ENCODE measurements at places on chromosomes 11 and 22.

DNA sequence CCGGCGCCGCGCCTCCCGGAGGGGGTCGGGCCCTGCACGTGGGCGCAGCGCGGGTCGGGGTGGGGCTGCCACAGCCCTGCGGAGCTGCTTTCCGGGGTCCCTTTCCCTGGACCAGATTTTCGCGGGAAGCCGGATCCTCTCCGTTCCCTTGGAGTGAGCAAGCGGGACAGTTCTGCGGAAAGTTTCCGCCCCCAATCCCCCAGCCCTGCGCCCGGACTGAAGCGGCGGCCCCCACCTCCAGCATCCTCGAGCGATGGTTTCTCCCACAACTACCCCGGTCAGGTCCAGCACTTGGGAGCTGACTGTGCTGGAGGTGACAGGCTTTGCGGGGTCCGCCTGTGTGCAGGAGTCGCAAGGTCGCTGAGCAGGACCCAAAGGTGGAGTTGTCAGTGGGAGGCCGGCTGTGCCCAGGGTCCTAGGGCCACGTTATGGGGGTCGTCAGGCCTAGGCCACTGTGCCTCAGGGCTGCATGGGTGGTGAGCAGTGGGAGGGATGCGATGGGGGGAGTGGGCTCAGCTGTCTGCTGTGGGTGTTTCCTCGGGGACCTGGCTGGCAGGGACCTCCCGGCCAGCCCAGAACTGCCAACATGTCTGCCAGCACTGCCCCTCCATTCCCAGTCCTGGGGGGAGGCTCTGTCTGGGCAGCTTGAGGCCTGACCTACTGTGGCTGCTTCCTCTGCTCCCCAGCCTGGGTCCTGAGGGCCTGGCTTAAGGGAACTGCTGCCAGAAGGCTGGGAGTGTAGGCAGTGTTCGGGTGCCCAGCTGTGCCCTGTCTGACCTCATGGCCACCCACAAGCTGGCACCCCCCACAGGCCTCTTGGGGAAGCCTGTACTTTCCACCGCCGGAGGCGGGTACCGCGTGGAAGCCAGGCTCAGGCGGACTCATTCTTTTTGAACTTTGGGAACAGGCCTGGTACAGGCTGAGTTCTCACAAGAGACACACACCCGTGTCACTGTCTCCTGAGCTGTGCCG, 726 bp downstream of the ST3GAL4 start:
- DNase-seq, result peak; percentile 57

DNA sequence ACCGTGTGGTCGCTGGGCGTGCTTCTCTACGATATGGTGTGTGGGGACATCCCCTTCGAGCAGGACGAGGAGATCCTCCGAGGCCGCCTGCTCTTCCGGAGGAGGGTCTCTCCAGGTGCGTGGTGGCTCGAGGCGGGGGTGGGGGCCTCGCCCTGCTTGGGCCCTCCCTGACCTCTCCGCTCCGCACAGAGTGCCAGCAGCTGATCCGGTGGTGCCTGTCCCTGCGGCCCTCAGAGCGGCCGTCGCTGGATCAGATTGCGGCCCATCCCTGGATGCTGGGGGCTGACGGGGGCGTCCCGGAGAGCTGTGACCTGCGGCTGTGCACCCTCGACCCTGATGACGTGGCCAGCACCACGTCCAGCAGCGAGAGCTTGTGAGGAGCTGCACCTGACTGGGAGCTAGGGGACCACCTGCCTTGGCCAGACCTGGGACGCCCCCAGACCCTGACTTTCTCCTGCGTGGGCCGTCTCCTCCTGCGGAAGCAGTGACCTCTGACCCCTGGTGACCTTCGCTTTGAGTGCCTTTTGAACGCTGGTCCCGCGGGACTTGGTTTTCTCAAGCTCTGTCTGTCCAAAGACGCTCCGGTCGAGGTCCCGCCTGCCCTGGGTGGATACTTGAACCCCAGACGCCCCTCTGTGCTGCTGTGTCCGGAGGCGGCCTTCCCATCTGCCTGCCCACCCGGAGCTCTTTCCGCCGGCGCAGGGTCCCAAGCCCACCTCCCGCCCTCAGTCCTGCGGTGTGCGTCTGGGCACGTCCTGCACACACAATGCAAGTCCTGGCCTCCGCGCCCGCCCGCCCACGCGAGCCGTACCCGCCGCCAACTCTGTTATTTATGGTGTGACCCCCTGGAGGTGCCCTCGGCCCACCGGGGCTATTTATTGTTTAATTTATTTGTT, 2.4 kb downstream of the PIM3 start:
- DNase-seq, result no peak

GRCh38 chr22:26893173-26894110, 236.1 kb downstream of the MIAT start:
- peak; percentile 40 for DNase-seq

DNA sequence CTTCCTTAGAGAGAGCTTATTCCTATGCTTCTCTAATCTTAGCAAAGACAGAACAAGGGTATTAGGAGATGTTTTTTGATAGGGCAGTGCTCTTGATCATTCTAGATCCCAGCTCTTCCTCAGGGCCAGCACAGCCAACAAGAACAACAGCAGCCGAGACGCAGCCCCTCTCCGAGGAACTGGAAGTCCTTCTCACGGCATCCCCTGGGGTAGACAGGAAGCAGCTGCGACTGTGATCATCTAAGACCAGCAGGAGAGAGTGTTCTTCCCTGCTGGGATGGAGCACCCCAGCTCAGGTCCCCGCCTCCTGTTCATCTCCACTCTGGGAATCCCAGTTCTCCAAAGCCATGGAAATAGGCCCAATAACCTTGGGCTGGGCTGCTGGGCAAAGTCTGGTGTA, 29.6 kb downstream of the IRAG1 start:
- peak; percentile 91 for DNase-seq

- DNase-seq, result no peak
These were observed 14.9 kb downstream of the EIF4ENIF1 start for GRCh38 chr22:31474743-31475142.

- no peak for DNase-seq
These were observed 47.6 kb upstream of the EED start for GRCh38 chr11:86196913-86197312.

DNA sequence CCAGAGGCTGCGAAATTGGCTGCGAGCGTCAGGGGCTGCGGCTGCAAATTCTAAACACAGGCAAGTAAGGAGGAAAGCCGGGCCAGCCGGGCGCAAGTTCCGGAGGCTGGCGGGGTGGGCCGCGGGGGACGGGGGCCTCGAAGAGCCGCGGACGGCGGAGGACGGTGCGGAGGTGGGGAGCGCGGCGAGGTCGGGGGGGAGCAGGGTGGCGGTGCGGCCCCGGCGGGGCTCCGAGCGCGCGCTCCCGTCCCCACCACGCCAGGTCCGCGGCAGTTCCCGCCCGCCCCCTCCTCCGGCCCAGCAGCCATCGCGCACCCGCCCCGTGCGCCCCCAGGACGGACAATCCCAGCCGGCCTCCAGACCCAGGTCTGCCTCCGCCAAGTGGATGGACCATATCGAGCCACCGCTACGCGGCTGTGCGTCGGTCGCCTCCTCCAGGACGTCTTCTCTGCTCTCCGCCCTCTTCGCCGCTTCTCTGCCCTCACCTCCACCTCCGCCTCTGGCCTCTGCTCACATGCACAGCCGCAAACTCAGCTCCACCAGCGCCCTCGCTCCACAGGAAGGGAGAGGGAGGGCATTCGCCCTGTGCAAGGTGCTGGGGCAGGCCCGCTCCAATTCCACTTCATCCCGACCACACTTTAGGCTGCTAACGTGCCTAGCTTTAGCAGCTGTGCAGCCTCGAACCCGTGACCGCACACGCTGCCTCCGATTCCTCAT, 7.2 kb downstream of the ELFN2 start:
- DNase-seq, result no peak

GRCh38 chr11:69052343-69053168, 3.8 kb downstream of the TPCN2 start:
- DNase-seq, result no peak

GRCh38 chr11:36095716-36096115, 151.9 kb downstream of the LDLRAD3 start:
- no peak for DNase-seq

GRCh38 chr11:117230286-117230961, 1.4 kb downstream of the PCSK7 start:
- DNase-seq, result no peak

DNA sequence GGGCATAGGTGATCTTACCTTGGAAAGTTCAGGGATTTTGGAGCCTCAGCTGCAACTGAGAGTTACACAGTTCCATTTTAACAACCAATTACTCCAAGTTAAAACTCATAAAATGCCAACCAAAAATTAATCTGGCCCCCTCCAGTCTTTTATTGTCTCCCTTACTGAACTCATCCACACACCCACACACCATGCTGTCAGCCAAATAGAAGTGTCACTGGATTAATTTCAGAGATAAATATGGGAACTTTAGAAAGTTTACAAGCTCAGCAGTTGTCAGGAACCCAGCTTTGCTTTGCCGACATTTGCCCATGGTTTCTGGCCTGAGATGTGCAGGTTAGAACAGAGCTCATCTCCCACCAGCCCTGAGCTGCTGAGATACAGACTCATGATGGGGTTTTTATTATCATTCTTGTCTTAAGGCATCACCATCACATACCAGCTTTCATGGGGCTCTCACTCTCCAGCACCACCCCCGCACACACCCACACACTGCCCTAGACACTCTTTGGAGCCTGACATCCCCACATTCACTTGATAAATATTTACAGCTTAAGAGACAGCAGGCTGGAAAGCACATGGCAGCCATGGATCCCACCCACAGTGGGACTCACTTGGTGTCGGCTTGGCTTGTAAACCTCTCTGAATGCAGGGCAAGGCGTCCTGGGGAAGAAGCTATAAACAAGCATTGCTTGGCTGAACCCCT, 23.7 kb upstream of the CTR9 start:
- peak; percentile 58 for DNase-seq

DNA sequence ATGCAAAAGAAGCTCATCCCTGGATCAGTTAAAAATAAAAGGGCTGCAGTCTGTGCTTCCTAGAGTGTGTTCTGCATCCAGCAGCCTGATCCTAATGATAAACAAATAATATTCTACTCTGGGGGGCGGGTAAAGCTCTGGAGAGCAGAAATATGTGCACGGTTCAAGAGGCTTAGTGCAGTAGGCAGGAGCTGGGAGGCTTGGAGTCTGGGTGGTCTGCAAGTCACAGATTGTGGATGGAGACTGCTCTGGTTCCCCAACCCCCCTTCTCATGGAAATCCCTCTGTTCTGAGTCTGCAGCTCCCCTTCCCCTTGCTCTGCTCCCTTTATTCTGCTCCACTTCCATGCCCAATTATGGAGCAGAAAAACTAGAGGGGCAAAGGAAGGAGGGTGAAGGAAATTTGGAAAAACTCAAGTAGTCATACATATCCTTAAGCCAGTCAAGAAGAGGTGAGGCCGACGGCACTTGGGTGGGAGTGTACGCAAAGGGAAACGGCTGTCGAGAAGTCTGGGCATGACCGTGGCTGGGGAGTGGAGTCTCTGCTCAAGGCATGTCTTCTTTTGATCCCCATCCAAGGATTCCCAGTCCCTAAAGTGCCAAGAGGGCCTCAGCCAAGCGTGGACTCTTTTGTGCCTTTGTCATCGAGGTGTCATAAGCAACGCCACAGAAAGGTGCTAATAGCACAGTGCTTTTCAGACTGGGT, 16.3 kb upstream of the CLMP start:
- no peak for DNase-seq

DNA sequence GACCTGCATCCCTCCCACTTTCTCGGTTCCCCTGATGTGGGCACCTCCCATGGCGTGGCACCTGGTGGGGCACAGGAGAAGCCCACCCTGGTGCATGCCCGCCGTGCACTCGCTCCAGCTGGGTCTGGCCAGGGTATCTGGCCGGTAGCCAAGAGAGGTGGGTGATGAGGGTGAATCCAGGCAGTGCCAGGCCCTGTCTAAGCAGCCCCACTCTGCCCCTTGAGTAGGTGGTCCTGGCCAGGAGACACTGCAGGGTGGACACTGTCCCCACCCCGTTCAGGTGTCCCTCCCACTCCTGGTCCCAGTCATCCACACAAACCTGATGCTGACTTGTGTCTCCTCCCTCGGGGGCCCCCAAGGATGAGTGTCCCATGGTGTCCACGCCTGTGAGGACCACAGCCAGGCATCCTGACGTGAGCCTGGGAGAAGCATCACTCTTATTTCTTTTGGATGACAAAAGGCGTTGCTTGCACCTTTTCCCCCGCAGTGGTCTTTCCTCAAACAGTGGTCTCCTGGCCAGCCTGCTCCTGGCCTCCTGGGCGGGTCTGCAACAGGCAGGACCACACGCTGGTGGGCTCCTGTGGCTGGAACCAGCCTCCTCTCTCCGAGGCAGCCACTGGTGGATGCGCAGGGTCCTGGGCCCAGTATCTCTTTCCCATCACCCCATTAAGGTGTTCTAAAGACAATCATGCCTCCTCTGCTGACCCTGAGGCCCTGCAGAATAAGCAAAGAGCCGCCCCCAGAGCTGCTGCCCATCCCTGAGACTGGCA, 922.3 kb downstream of the BRD1 start:
- DNase-seq, result no peak

- DNase-seq, result no peak
These were observed 50.2 kb downstream of the PITPNB start for GRCh38 chr22:27868732-27869282.

- no peak for DNase-seq
These were observed 13.0 kb downstream of the CYTH4 start for GRCh38 chr22:37295213-37295886.

- DNase-seq, result peak; percentile 52
These were observed 19.9 kb upstream of the MYOD1 start for GRCh38 chr11:17699147-17700114.
